ENCODE measurements at places on chromosomes 16 and 17.

DNA sequence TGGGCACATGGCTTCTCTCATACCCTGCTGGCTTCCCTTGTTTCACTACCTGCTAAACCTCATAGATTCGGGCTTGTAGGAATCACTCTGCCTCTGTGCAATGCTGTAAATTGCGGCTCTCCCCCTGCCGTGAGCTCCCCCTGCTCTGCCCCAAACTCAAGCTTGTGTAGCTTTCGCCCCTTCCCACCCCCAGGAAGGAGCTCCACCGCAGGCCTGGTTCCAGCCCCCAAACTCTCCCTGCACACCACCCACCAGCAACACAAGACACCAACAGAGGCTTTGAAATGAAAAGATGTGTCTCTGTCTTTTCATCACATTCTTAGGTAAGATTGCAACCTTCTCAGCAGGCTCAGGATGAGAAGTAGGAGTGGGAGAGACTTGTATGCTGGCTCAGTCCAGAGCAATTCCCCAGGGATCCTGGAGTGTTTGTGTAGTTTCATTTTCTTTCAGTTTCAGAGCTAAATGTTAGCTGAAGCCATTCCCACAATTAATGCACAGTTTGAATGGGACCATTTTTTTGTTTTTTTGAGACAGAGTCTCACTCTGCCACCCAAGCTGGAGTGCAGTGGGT is 14.2 kb downstream of the CX3CL1 start:
- no peak for DNase-seq

GRCh38 chr16:5706211-5706610 is 608.6 kb upstream of the EEF2KMT start:
- DNase-seq, result no peak

DNA sequence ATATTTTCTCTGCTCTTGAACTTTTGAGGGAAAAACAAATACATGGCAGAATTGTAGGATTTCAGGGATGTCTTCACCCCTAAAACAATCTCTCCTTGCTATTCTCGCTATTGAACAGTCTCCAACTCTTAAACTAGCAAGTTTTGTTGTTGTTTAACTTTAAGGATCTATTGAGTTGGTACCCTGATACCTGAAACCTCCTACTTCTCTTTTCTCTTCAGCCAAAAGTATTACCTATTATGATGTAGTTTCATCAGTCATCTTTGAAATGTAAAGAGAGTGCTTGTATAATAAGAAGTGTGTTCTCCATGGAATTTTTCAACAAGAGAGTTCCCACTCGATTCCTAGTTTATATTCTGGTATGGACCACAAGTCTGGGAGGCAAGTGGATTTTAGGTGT is 211.6 kb upstream of the TBX2 start:
- DNase-seq, result no peak

- no peak for DNase-seq
These were observed 29.8 kb upstream of the PLLP start for GRCh38 chr16:57314161-57314785.

GRCh38 chr17:66671156-66671555 is 163.8 kb upstream of the CACNG5 start:
- no peak for DNase-seq

DNA sequence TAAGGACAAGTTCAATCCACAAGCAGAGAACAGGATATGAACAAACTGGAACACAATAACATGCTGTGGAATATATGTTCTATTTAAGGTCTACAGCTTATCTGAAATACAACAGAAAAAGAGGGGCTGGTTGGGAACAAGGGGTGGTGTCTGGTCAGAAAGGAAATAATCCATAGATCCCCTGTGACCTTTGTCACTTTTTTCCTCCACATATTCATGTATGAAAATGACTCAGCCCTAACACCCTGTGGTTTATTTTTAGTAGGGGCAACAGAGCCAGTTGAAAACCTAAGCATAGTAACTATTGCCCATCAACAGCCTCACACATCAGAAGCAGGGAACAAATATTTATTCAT is 12.3 kb upstream of the SPAG9 start:
- DNase-seq, result no peak
